ENCODE measurements at places on chromosomes 6 and 20.

GRCh38 chr6:24694198-24694597, 24.8 kb downstream of the C6orf62 start:
- no peak for DNase-seq

DNA sequence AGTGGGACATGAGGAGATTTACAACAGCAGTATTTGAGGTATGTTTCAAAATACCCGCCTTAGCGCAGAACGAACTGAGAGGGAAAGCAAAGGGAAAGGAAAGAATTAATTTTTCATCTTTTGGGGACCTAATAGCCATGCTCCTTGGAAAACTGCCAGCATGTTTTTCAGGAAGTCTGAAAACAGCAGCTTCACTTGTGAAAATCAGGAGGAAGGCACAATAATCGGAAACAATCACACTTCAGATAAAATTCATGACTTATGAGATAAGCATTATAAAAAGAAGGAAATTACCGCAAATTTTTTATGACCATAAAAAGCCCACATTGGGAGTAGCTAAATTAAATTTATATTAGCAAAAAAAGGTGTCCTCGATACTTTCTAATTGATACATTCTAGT, 541.1 kb downstream of the HAO1 start:
- no peak for DNase-seq

DNA sequence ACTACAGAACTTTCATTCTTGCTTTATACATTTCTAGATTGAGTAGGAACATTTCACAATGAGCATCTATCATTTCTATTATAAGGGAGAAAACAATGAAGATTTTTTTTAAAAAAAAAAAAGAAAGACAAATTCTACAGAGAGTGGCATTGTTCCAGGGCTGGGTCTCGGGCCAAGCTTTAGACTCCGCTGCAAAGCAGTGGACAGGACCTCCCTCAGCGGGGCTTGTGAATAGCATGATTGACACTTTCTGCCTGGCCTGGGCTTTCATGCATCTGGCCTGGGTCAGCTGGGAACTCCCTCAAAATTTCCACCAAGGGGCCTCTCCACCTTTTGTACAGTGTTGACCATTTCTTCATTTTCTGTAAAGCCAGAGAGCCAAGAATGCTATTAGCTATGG, 55.8 kb upstream of the HIVEP2 start:
- DNase-seq, result peak; percentile 21

GRCh38 chr6:73560182-73560732, 39.4 kb upstream of the EEF1A1 start:
- peak; percentile 72 for DNase-seq

GRCh38 chr20:4997222-4997621, 4.1 kb downstream of the SLC23A2 start:
- DNase-seq, result no peak

GRCh38 chr6:161067749-161068148, 76.2 kb downstream of the MAP3K4 start:
- DNase-seq, result no peak

- peak; percentile 16 for DNase-seq
Observed at GRCh38 chr20:52103335-52103912, 88.2 kb downstream of the ZFP64 start.

- DNase-seq, result peak; percentile 70
Observed at GRCh38 chr6:40997234-40997957, 41.6 kb downstream of the UNC5CL start.

- peak; percentile 71 for DNase-seq
Observed at GRCh38 chr6:11810039-11810541, 31.5 kb upstream of the ADTRP start.

- no peak for DNase-seq
Observed at GRCh38 chr6:78599526-78599925, 267.8 kb upstream of the IRAK1BP1 start.

DNA sequence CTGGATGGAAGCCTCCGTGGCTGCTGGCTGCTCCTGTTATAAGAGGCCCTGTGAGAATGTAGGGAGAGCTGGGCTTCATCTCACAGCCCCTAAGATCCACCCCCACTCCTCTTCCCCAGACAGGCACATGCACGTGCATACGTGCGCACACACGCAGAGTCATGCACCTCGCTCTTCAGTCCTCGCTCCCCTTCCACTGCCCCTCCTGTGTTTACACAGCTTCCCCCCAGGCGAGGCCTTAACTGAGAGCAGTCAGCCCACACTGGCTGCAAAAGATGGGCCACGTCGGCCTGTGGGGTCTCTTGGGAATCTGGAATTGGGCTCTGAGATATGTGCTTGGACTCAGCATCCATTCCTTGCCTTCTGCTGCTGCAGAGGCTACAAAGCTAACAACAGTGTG, 35.2 kb upstream of the MLN start:
- DNase-seq, result no peak

- DNase-seq, result no peak
Observed at GRCh38 chr6:44472250-44472945, 84.9 kb downstream of the CDC5L start.

GRCh38 chr6:6703699-6704098, 115.2 kb downstream of the LY86 start:
- no peak for DNase-seq

DNA sequence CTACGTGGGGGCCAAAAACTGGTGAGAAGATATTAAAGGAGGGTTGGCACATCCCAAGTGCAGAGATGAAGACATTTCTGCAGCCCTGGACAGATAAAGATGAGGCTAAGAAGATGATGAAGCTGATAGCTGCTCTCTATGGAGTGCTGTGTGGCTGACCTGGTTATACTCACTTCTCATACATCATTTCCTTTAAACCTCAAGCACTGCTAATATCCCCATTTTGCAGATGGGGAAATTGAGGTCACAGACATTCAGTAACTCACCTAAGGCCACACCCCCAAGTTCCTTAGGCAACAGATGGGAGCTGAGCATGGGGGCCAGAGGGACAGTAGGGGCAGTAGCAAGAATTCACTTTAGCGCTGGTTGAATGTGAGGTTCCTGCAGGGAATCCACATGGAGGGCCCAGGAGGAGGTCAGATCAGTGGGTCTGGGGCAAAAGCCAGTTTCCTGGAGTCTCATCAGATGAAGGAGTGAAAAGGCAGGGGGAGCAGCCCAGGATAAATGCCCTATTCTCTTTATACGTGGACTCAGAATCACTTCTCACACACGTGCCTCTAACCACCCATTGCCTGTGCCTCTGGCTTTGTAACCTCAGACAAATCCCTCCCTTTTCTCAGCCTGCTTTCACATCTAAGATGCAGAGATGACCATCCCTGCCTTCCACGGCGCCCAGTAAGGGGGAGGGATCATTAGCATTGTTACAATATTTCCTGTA, 125.8 kb downstream of the NFATC2 start:
- no peak for DNase-seq

DNA sequence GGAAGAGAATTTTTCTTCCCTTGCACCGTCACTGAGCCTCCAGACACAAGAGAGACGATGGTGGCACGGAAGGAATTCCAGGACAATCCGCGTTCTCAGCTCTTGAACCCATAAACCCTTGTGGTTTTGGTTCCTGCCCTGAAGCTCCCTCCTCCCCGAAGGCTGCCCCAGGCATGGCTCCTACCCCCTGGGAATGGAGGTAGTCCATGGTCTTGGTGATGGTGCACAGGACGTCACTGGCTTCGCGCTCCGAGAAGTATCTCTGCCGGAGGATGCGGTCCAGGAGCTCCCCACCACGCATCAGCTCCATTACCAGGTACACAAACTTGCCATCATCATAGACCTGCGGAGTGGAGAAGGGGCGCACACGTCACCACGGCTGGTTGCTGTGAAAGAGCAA, 47.5 kb upstream of the MPC1 start:
- no peak for DNase-seq

DNA sequence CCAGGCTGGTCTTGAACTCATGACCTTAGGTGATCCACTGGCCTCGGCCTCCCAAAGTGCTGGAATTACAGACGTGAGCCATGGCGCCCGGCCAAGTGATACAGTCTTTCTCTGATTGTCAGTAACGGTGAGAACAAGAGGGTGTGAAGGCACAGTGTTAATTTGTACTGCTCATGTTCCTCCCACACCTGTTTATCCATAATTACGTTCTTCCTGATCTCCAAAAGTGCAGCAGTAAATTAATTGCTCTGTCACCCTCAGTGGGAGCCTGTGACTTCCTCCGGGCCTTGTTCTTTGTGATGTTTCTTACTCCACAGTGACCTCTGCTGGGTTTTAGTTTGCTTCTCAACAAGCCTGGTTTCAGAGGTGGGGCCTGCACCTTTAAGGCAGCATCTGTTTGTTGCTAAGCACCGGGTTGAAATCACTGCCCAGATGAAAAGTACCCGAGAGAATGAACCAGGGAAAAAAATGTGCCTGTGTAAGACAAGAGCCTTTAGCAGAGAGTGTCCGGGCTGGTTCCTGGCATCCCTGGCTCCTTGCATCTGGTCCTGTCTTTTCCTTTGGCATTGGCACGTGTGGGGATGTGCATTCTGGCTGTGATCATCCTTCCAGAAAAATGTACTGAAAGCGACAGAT, 89.1 kb upstream of the CLDN20 start:
- peak; percentile 83 for DNase-seq

GRCh38 chr6:136763716-136764516, 28.4 kb downstream of the MAP3K5 start:
- DNase-seq, result no peak

GRCh38 chr6:45555981-45556771, 178.4 kb upstream of the SUPT3H start:
- peak; percentile 32 for DNase-seq

GRCh38 chr6:36962874-36963273, 8.3 kb downstream of the PI16 start:
- DNase-seq, result peak; percentile 77

DNA sequence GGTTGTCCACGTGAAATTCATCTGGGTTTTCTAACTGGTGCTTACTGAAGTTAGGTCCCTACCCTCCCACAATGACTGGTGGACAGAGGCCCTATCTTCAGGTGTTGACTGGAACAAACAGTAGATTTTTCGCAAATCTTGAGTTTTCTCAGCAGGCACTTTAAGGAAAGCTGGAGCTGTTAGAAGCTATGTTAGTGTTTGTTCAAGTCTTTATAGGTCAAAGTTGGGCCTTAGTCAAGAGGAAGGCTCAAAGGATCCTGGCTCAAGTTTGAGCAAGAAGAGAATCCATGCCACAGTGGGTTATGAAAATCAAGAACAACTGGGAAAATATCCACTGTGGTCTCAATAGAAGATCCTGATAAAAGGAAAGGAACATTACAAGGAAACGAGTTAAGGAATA, 48.5 kb upstream of the ELOVL5 start:
- DNase-seq, result no peak

DNA sequence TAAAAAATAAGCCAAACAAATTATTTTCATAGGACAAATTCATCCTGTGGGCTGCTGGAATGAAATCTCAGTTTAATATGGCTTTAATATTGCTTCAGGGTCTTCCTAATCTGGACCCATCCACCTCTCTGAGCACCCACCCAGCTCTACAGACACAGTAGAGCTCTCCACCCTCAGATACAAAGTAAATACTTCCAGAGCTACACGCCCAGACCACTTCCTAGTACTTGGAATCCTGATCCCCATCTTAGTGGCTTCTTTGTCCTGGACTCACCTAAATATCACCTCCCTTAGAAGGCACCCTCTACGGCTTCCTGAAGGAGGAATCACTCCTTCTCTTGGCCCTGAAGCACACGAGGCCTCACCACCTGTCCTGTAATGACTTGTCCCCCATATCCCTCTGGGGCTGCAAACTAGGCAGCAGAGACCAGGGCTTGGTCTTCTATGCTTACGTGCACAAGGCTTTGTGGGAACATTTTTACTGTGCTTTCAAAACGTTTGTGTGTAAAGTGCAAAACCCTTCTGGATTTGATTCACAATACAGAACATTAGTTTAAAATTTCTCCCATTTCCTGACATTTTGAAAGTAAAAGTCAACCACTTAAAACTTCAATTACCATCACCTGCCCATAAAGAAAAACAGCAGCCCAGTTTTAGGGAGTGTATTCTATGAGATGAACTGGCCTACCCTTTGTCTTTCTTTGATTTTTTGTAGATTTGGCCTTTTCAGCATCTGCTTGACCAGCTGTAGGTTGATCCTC, 2.4 kb downstream of the CTCFL start:
- DNase-seq, result no peak

DNA sequence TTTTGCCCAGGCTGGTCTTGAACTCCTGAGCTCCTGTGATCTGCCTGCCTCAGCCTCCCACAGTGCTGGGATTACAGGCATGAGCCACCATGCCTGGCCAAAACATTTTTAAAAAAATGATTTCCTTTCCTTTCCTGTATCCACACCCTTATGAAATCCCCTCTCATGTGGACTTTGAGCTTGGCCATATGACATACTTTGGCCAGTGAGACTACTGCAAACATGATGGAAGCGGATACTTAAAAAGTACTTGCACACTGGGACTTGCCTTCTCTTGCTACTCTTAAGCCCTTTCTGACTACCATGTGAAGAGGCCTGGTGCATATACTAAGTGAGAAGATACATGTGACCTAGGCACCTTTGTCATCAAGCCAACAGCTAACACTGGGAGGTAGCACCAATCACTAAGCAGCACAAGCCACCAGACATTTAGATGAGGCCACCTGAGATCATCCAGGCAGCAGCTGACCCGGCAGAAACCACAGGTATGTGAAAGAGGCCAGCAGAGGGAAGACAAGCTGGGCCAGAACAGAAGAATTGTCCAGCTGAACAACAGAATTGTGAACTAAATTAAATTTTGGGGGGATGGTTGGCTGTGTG, 78.5 kb upstream of the HDAC2 start:
- no peak for DNase-seq

Measured in lung (tissue), 17 donors.